ENCODE measurements at places on chromosomes 12 and 14.

- no peak overlapping the region for H3K4me3 ChIP-seq
- H3K36me3 ChIP-seq: no peaks in the 10 kb centered on the region
- H3K27ac ChIP-seq: no peak overlapping the region
- H3K27me3 ChIP-seq: peaks cover 18% of the 10 kb centered on the region
Observed at GRCh38 chr12:3492793-3493042, 1.7 kb downstream of the PRMT8 start.

DNA sequence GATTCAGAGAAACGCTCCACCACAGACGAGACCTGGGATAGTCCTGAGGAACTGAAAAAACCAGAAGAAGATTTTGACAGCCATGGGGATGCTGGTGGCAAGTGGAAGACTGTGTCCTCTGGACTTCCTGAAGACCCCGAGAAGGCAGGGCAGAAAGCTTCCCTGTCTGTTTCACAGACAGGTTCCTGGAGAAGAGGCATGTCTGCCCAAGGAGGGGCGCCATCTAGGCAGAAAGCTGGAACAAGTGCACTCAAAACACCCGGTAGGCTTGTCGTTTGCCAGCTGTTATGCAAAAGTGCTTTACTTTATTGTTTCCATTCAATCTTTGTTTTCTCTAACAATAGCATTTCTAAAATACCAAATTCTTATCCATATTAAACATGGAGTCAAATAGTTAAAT is 287.3 kb downstream of the NAV3 start:
- H3K27me3 ChIP-seq: no peaks in the 10 kb centered on the region
- H3K27ac ChIP-seq: no peak overlapping the region
- H3K4me3 ChIP-seq: no peak overlapping the region
- DNase-seq: no peak

DNA sequence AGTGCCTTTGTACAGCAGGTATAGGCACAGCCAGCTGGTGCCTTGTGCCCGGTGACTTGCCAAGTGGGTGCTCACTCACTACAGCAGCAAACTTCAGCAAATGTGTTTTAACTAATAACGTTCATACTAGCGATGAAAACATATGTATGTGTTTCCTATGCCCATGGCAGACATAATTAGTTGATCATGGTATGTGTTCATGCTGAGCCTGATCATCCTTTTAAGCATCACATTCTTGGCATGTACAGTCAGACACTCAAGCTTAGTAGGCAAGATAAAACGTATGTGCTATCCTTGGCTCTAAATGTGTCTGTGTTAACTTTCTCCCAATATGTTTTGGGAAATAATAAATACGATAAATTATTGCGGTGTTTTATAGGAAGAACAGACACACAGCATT is 55.6 kb downstream of the RASSF8 start:
- no peak overlapping the region for H3K27ac ChIP-seq
- H3K4me1 ChIP-seq: peaks cover 22% of the 10 kb centered on the region
- DNase-seq: no peak
- no peak overlapping the region for H3K4me3 ChIP-seq
- H3K36me3 ChIP-seq: no peaks in the 10 kb centered on the region

GRCh38 chr12:133130038-133130807 is at the start of the genes ZNF10 and ZNF891:
Gene ZNF10, plus strand, starts transcription at chr12:133130627. Its CDS starts 13,866 bp downstream, at chr12:133144493.
Gene ZNF891, minus strand, starts transcription at chr12:133130274. Its CDS starts 8,356 bp downstream, at chr12:133121918.
- no peaks in the 10 kb centered on the region for H3K27me3 ChIP-seq

DNA sequence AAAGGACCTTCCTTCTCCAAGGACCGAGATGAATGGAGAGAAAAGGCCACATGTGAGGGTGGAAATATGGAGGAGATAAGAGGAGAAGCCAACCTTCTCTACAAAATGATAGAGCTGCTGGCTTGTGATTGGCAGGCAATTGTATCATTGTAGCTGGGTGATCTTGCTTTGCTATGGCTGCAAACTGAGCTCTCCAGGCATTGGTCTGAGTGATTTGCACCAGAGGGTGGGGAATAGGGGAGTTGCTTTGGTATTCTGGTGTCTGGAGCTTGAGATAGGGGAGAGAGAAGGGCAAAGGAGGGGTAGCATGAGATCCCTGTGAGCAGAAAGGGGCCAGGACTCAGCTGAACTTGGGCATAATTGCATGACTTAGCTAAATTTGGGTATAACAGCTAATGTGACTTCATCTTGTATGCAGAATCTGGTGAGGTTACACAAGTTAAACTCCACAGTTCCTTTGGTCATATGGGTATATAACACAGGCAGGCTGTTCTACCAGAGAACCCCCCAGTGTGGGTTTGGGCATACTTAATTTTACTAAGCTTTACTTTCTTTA is 72.0 kb downstream of the FOS start:
- H3K36me3 ChIP-seq: no peaks in the 10 kb centered on the region
- no peaks in the 10 kb centered on the region for H3K27me3 ChIP-seq
- DNase-seq: no peak
- H3K4me3 ChIP-seq: no peak overlapping the region

GRCh38 chr12:20044351-20044750 is 324.0 kb upstream of the PDE3A start:
- no peak overlapping the region for H3K4me3 ChIP-seq
- H3K36me3 ChIP-seq: no peaks in the 10 kb centered on the region
- no peaks in the 10 kb centered on the region for H3K27me3 ChIP-seq
- peaks cover 4% of the 10 kb centered on the region for H3K4me1 ChIP-seq
- H3K27ac ChIP-seq: no peak overlapping the region

- no peak overlapping the region for H3K27ac ChIP-seq
- no peak for DNase-seq
- no peaks in the 10 kb centered on the region for H3K27me3 ChIP-seq
- H3K36me3 ChIP-seq: no peaks in the 10 kb centered on the region
Observed at GRCh38 chr12:99137124-99137855, 492.2 kb downstream of the APAF1 start.

- H3K27me3 ChIP-seq: no peaks in the 10 kb centered on the region
- H3K4me3 ChIP-seq: no peak overlapping the region
- DNase-seq: no peak
- no peaks in the 10 kb centered on the region for H3K4me1 ChIP-seq
Observed at GRCh38 chr12:45102818-45103217, 51.9 kb upstream of the DBX2 start.

DNA sequence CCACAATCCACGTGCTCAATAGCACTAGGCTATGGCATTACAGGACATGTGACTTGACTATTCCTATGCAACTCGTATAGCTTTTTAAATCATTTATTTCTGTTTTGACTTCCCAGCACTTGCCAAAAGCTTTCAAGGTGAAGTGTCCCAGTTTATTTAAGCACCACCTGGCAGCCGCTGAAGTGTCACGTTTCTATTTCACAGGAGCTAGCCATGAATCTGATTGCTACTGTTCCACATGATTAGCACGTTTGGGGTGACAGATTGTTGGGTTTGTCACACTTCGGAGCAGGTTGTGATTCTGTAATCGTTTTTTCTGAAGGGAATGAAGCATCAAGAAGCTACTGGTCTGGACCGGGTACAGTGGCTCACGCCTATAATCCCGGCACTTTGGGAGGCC is 39.9 kb upstream of the BICDL1 start:
- no peaks in the 10 kb centered on the region for H3K36me3 ChIP-seq
- H3K4me3 ChIP-seq: no peak overlapping the region
- H3K27me3 ChIP-seq: no peaks in the 10 kb centered on the region
- DNase-seq: no peak

- H3K4me3 ChIP-seq: no peak overlapping the region
- H3K27ac ChIP-seq: no peak overlapping the region
- H3K36me3 ChIP-seq: no peaks in the 10 kb centered on the region
- peaks cover 12% of the 10 kb centered on the region for H3K4me1 ChIP-seq
- H3K27me3 ChIP-seq: no peaks in the 10 kb centered on the region
Observed at GRCh38 chr14:91289464-91289863, 45.0 kb upstream of the GPR68 start.

DNA sequence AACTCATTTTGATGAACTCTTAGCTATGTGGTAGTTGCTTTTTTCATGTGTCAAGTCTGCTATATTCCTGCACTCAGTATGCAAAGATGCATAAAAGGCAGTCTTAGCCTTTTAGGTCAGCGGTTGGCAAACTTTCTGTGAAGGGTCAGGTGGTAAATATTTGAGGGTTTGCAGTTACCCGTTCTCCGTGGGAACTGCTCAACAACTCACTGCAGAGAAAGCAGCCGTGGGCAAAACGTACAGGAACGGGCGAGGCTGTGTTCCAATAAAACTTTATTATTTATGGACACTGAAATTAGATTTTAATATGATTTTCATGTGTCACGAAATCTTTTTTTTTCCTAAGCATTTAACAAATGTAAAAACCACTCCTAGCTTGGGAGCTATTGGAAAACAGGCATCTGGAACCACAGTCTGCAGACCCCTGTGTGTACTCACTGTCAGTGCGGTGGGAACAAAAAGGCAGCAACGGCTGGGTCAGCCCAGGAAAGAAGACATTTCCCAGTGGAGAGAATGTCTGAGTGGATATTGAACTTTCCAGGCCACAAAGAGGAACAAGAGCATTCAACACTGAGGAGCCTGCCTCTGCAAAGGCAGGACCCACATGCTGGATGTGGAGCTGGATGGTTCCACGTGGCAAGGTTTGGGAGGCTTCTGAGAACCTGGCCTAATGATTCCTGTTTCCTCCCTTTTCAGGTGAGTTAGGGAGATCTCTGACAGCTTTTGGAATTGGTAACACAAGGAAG is 3.5 kb upstream of the ACACB start:
- H3K27me3 ChIP-seq: no peaks in the 10 kb centered on the region
- H3K36me3 ChIP-seq: peaks cover 5% of the 10 kb centered on the region
- H3K27ac ChIP-seq: peak overlapping the region; percentile 91
